ENCODE measurements at places on chromosomes 3 and 15. TPM values are rescaled to one million over a fixed set of nuclear protein-coding genes. Genes with fewer than 3 reads are reported as not detected.

- DNase-seq, result no peak
These were observed 78.1 kb downstream of the OXNAD1 start for GRCh38 chr3:16343101-16343500.

GRCh38 chr3:100634493-100635272 lies 25.3 kb downstream of the ADGRG7 start:
- peak; percentile 46 for DNase-seq

DNA sequence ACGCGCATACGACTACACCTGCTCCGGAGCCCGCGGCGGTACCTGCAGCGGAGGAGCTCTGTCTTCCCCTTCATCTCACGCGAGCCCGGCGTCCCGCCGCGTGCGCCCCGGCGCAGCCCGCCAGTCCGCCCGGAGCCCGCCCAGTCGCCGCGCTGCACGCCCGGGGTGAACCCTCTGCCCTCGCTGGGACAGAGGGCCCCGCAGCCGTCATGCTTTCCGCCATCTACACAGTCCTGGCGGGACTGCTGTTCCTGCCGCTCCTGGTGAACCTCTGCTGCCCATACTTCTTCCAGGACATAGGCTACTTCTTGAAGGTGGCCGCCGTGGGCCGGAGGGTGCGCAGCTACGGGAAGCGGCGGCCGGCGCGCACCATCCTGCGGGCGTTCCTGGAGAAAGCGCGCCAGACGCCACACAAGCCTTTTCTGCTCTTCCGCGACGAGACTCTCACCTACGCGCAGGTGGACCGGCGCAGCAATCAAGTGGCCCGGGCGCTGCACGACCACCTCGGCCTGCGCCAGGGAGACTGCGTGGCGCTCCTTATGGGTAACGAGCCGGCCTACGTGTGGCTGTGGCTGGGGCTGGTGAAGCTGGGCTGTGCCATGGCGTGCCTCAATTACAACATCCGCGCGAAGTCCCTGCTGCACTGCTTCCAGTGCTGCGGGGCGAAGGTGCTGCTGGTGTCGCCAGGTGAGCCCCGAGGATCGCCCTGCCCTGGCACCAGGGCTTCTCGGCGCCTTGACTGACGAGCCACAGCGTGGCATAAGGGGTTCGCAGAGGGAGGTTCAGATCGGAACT lies 420 bp downstream of the SLC27A2 start:
- DNase-seq, result no peak

DNA sequence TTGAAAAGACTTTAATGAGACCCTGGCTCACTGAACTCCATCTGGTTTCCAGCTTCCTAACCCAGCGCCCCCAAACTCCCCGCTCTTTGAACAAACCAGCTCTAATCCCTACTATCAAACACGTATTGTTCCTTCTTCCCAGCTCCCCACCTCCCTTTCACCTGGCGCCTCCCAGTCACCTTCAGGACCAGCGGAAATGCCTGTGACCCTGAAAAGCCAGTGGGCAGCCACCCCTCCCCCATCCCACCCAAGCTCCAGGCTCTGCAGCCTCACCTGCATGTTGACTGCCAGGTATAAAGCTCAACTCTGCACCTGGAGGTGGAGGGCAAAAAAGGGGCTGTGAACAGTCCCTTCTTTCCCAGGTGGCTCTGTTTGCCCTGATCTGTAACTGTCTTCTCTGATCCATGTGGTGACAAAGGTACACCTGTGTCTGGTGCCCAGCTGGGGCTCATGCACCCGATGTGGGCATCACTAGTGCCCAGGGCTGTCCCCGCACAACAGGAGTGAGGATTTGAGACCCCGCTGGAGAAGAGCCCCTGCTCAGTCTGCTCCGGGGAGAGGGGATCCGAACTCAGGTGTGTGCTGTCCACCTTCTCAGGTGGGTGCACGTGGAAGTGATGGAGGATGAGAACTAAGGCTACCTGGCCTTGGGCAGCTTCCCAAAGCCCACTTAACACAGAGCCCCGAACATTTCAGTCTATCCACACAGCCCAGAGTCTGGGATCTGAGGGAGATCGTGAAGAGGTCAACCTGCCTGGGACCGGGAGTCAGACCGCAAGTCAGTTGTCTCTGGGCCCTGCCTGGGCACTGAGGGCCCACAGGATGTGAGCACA lies 128.9 kb downstream of the NSMCE3 start:
- no peak for DNase-seq

- no peak for DNase-seq
These were observed 35.4 kb downstream of the NIPA2 start for GRCh38 chr15:22873841-22874240.

DNA sequence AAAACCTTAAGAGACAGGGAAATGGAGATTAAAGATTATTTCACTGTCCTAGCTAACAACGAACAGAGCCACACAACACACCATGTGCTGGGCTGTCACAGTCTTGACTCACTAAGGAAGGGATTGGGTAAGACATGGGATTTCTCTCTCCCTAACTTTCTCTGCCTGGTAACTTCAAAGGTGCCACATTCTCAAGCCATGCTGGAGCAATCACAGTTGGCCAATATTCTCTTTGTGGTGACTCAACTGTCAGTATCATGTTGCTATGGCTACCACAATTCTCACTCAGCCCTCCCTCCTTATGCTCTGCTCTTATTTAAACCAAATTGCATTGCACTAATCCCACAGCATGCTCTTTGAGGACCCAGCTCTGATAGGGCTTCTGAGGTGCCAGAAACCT lies 74.0 kb downstream of the OXNAD1 start:
- peak; percentile 89 for DNase-seq

GRCh38 chr15:57640930-57641682 lies 49.4 kb downstream of the MYZAP start:
- peak; percentile 19 for DNase-seq

The EPHA3 gene
- not detected for total RNA-seq

DNA sequence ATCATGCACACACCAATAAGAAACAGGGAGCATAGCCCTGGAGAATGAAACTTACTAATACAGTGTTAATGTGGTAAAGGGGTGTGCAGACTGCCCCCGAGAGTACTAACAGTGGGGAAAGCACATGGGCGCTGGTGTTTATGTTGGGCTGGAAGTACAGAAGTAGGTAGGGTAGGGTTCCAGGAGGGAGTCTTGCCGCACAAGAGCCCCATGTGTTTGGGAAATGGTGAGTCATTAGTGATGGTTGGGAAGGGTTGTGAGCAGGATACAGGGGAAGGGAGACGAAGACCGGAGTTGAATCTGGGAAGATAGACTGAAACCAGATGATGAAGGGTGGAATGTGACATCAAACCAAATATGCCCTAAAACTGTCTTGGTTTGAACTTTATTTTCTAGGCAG lies 117.1 kb downstream of the THSD4 start:
- DNase-seq, result peak; percentile 50

GRCh38 chr3:128297401-128298138 lies 144.3 kb downstream of the EEFSEC start:
- DNase-seq, result no peak

The TPRG1 gene
- total RNA-seq, result 0.24 TPM

The CCDC66 gene
- 8.1 TPM for total RNA-seq

DNA sequence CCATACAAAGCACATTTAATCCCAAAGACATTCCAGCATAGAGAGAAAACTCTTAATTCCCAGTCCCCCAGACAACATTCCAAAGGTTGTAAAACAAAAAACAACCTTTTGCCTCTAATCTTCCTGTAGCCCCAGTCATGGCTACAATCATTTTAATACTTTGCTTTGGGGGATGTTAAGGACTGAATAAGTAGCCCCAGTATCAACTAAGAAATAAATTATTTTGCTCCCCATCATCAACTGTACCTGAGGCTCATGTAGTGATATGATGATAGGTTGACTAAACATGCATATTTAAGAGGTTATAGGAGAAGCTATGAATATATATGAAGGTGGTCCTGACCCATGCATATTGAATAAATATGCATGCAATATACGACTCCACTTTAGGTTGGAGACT lies 40.6 kb downstream of the PRR20G start:
- DNase-seq, result no peak

The ISL2 gene
- total RNA-seq, result 0.57 TPM

GRCh38 chr3:42653560-42654330 lies at the start of gene ZBTB47:
Gene ZBTB47, plus strand, starts transcription at chr3:42653697. Its CDS starts 4,659 bp downstream, at chr3:42658356.
- DNase-seq, result peak; percentile 21

DNA sequence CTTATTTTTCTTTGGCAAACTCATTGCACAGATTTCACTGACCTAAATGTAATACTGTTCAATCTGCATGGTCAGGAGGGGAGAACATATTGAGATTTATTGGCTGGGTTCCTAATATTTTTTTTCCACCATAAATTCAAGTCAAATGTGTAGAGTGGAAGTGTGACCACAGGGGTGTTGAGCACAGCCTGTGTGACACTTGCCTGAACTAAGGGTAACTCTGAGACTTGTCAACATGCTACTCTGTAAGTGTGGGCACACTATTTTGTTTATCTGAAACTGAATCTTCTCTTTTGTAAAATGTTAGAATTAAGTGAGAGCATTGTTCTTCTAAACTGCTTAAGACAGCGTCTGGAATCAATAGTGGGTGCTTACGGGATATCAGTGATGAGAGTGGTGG lies 516.2 kb downstream of the GRM7 start:
- no peak for DNase-seq

The PLS1 gene
- total RNA-seq, result 24.8 TPM

DNA sequence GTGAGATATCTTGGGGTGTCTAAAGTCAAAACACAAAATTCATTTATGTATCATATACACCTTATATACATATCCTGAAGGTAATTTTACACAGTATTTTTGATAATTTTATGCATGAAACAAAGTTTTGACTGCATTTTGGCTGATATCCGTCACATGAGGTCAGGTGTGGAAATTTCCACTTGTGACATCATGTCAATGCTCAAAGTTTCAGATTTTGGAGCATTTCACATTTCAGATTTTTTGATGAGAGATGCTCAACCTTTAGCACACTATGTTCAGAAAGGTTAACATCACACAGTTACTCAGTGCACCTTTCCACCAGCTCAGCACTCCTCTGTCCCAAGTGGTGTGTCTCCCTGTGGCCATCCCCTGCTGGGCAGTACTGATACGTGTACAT lies 37.7 kb upstream of the CPB1 start:
- DNase-seq, result no peak

- peak; percentile 33 for DNase-seq
These were observed 144.1 kb downstream of the SOX2 start for GRCh38 chr3:181855825-181856224.

The ATP2B2 gene
- 0.03 TPM for total RNA-seq

DNA sequence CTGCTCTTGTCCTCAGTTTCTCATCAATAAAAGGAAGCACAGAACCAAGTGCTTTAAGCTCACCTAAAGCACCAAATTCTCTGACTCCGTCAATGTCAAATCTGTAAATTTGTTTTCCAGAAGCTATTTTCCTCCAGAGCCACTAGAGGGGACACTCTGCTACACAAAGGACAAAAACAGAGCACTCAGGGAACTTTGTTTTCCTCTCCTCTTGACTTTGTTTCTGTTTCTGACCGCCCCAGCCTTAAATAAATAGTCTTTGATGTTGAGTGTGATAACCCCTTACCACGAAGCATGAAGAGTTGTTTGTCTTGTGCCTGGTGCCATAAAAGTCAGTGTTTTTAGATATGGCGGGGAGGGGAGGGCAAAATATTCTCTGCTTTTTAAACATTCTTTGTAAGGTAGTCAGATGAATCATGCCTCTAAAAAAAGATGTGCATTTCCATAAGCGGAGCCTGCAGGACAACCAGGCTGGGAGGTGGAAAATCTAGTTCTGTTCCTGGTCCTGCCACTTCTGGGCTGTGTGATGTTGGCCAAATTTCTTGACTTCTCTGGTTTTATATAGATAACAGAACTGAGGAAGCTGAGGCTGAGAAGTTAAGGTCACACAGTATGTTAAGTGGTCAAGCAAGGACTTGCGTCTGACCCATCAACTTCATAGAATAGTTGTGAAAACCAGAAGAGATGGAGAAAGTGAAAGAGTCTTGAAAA lies 7.3 kb upstream of the ZBTB38 start:
- peak; percentile 91 for DNase-seq

The CHRFAM7A gene
- total RNA-seq, result 3.9 TPM

The CCR3 gene
- total RNA-seq, result not detected

The MAP2K1 gene
- total RNA-seq, result 63.5 TPM

DNA sequence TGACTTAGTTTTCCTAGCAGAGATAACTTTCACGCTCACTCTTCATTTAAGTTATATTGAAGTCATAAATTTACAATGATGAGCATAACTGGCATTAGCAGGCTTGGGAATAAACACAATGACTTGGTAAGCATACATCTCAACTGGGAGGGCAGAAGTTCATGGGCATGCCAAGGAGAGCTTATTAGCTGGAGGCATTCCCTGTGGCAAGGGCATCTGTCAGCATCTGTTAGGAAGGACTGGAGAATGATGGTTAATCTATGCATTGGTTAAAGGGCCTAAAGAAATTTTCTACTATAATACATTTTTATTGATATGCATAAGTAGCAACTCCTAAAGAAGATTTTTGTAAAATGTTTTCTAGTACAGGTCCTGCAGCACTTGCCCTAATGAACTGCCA lies 52.4 kb downstream of the NEK11 start:
- DNase-seq, result no peak

- DNase-seq, result no peak
These were observed 1.8 kb downstream of the GSK3B start for GRCh38 chr3:120092474-120092873.

The MYZAP gene
- total RNA-seq, result 2.1 TPM

The MORC1 gene
- total RNA-seq, result 0.11 TPM

DNA sequence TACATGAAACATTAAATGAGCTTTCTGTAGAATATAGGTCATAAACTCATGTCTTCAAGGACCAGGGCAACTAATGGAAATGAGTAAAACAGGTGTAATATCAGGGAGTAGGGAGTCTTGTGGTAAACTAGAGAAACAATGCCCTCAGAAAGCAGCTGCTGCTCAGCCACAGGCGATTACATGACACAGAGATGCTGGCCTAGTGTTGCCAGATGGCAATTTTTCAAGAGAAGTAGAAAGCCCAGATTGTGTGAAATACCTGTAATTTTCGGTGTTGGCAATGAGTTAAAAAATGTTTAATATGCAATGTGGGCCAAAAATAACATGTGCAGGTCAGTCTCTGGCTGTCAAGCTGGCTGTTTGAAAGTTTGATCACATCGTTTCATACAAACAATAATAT lies 23.4 kb downstream of the NCEH1 start:
- no peak for DNase-seq

DNA sequence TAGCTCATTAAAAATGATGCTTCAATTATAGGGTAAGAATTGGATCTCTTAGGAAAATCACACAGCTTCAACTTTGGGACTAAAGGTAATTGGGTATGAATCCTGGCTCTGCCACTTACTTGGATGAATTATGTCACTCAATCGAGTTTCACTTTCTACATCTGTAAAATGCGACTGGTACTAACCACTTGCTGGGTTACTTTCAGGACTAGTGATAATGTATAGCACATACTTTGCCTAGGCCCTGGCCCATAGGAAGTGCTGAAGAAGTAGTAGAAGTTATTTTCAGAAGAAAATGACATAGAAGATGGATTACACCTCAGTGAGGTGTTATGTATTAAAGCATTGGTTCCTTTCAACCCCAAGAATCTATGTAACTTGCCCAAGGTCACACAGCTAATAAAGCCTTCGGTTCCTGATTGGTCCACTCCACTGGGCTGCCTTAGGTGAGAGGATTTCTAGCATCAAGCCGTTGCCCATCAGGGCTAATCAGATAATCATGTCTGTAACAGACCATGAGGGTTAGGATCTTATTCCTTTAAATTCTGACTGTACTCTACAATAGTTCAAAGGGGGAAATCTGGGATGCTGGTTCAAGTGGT lies 29.4 kb upstream of the AP4E1 start:
- no peak for DNase-seq

The GREM1 gene
- not detected for total RNA-seq

GRCh38 chr3:64048631-64049061 lies 25.4 kb upstream of the PSMD6 start:
- peak; percentile 76 for DNase-seq

The SPESP1 gene
- total RNA-seq, result not detected

- DNase-seq, result peak; percentile 52
These were observed 769.4 kb upstream of the GOLIM4 start for GRCh38 chr3:168865022-168865551.

Measured in HT1080 (cell line).